ENCODE measurements at places on chromosomes 13 and 19.

- H3K4me1 ChIP-seq, result peaks cover 34% of the 10 kb centered on the region
- H3K36me3 ChIP-seq, result no peaks in the 10 kb centered on the region
- no peak for DNase-seq
- peak overlapping the region; percentile 72 for H3K27ac ChIP-seq
Observed at GRCh38 chr19:571566-571974, 826 bp upstream of the BSG start.

DNA sequence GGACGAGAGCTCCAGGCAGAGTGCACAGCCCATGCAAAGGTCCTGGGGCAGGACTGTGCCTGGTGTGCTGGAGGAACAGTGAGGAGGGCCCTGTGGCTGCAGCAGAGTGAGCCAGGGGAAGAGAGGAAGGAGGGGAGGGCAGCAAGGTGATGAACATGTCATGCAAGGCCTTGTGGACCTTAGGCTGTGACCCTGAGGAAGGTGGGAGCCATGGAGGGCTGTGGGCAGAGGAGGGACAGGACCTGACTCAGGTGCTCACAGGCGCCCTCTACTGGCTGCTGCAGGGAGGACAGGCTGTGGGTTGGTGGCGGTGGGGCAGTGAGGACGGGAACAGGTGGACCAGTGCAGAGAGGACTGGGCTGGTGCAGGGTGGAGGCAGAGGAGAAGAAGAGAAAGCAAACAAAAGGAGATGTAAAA, 170.3 kb downstream of the PTPRS start:
- peak; percentile 15 for DNase-seq
- no peaks in the 10 kb centered on the region for H3K4me1 ChIP-seq
- no peaks in the 10 kb centered on the region for H3K36me3 ChIP-seq
- H3K27me3 ChIP-seq, result no peaks in the 10 kb centered on the region
- no peak overlapping the region for H3K4me3 ChIP-seq

- H3K36me3 ChIP-seq, result peaks cover 13% of the 10 kb centered on the region
- H3K27me3 ChIP-seq, result no peaks in the 10 kb centered on the region
- peak overlapping the region; percentile 82 for H3K27ac ChIP-seq
- no peak overlapping the region for H3K4me3 ChIP-seq
Observed at GRCh38 chr13:98479496-98480003, 97.4 kb downstream of the STK24 start.

- no peaks in the 10 kb centered on the region for H3K27me3 ChIP-seq
- H3K4me3 ChIP-seq, result peak overlapping the region; percentile 75
- peak overlapping the region; percentile 63 for H3K27ac ChIP-seq
Observed at GRCh38 chr19:3034656-3035541, 5.8 kb upstream of the TLE2 start.

- no peak for DNase-seq
- H3K27ac ChIP-seq, result no peak overlapping the region
- no peaks in the 10 kb centered on the region for H3K4me1 ChIP-seq
- no peaks in the 10 kb centered on the region for H3K27me3 ChIP-seq
Observed at GRCh38 chr13:52712385-52712784, 27.2 kb downstream of the CNMD start.

DNA sequence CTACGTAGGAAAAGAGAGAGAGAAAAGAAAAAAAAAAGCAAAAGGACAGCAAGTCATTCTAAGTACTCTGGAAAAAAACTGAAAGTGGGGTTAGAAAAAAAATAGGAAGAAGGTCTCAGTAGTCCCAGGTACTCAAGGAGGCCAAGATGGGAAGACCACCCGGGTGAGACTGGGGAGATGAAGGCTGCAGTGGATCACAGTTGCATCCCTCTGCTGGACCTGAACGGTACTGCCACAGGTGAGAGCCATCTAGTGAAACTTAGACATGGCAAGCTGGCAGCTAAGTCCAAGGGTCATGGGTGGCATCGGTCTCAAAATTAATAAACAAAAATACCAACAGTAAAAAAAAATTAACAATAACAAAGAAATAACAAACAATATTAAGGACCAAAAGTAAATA, 41.0 kb upstream of the ZNF91 start:
- DNase-seq, result no peak
- no peak overlapping the region for H3K4me3 ChIP-seq
- H3K27me3 ChIP-seq, result no peaks in the 10 kb centered on the region
- no peaks in the 10 kb centered on the region for H3K4me1 ChIP-seq

- no peaks in the 10 kb centered on the region for H3K27me3 ChIP-seq
- H3K4me1 ChIP-seq, result no peaks in the 10 kb centered on the region
- no peak overlapping the region for H3K4me3 ChIP-seq
- no peak overlapping the region for H3K27ac ChIP-seq
- H3K36me3 ChIP-seq, result no peaks in the 10 kb centered on the region
Observed at GRCh38 chr13:51213173-51213728, 8.9 kb upstream of the FAM124A start.

DNA sequence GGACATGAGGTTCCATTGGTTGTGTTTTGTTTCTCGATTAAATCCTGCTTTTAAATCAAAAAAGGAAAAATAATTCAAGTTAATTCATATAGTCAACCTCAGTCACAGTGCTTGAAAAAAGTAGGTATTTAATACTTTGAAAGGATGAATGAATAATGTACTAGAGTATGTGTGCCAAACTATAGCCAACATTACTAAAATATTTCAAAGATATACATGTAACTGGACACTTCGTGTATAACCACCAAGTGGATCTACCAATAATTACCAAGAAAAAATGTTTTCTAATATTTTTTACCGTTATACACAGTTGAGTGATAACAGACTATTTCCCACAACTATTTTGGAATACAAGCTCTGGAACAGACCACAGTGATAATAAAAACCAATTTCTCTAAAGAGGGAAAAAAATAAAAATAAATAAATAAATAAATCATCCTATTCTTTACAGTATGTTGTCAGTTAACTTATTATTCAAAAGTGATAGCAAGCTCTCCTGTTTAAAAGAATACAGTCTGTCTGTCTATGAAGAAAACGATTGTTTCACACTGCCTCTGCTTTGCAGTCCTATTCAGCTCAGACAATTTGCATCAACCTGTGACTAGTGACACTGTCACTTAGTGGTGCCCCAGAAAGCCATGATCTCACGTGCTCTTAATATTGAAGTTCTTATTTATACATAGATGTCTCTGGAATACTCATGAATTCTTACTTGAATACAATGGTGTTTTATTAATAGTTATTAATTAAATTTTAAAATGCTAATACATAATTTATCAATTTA, 58.2 kb downstream of the UBL3 start:
- H3K36me3 ChIP-seq, result no peaks in the 10 kb centered on the region
- DNase-seq, result no peak
- H3K27ac ChIP-seq, result no peak overlapping the region
- H3K4me3 ChIP-seq, result no peak overlapping the region
- no peaks in the 10 kb centered on the region for H3K4me1 ChIP-seq

DNA sequence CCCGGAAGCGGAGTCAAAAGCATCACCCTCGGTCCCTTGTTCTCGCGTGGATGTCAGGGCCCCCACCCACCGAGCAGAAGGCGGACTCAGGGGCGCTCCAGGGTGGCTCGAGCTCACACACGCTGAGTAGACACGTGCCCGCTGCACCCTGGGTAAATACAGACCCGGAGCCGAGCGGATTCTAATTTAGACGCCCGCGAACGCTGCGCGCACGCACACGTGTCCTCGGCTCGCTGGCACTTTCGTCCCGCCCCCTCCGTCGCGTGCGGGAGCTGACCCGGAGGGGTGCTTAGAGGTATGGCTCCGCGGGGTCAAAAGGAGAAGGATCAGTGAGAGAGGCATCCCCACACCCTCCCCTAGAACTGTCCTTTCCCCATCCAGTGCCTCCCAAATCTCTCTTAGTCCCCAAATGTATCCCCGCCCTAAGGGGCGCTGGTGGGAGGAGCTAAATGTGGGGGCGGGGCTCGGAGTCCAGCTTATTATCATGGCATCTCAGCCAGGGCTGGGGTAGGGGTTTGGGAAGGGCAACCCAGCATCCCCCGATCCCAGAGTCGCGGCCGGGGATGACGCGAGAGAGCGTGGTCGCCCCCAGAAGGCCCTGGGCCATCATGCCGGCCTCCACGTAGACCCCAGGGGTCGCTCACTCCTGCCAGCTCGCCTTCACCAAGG, 451 bp upstream of the ICAM5 start:
- H3K4me3 ChIP-seq, result peak overlapping the region; percentile 54
- peaks cover 64% of the 10 kb centered on the region for H3K27me3 ChIP-seq
- no peak for DNase-seq
- H3K4me1 ChIP-seq, result peaks cover 69% of the 10 kb centered on the region

DNA sequence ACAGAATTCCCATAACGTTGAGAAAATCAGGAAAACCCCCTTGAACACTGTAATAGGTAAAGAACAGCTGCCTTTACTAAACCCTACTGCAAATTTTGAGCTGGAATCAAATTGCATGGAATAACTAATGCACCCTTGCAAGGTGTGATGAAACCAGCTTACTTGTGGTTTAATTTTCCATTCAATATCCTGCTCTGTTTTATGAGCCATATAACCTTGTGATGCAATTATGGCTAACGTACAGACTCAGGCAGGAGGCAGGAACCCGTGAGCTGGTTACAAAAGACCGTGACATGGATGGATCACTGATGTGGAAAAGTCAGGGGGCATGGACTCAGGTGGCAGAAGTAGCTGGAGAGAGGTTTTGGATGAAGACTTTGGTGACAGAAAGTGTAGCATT, 438.6 kb downstream of the COG6 start:
- DNase-seq, result no peak
- H3K4me1 ChIP-seq, result peaks cover 9% of the 10 kb centered on the region
- no peaks in the 10 kb centered on the region for H3K36me3 ChIP-seq
- no peak overlapping the region for H3K27ac ChIP-seq

- H3K27ac ChIP-seq, result no peak overlapping the region
- H3K4me1 ChIP-seq, result no peaks in the 10 kb centered on the region
- no peak for DNase-seq
Observed at GRCh38 chr13:100333141-100333540, 244.2 kb downstream of the PCCA start.
